Tibial artery (tissue), 4 donors: ENCODE measurements at places on chromosomes 12 and 14.

- DNase-seq: no peak
Observed at GRCh38 chr14:36866867-36867266, 205.2 kb downstream of the PAX9 start.

DNA sequence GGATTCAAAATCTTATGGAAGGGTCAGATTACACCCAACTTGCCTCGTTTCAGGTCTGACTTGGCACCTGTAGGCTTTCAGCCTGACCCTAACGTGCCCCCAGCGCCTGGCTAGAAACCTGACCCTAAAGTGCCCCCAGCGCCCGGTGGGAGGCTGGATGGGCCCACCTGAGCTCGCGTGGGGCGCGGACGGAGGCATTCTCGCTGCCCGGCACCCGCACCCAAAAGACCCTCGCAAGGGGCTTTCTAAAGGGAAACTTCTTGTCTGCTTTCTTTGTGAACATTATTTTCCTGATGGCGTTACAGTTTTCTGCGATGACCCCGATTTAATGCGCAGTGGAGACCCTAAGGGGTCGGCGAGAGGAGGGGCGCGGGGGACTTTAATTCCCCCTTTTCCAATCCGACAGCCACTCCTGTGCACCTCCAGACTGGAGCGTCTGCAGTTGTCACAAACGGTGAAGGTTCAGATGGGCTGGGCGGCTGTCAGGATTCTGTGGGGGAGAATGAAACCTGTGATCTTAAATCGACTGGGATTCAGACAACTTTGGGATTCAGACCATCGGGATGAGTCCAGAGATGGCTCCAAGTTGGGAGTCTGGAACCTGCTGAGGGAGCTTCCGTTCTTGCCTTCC lies 751 bp upstream of the HRK start:
- no peak for DNase-seq

GRCh38 chr12:100553936-100554335 lies 19.5 kb upstream of the GAS2L3 start:
- no peak for DNase-seq

DNA sequence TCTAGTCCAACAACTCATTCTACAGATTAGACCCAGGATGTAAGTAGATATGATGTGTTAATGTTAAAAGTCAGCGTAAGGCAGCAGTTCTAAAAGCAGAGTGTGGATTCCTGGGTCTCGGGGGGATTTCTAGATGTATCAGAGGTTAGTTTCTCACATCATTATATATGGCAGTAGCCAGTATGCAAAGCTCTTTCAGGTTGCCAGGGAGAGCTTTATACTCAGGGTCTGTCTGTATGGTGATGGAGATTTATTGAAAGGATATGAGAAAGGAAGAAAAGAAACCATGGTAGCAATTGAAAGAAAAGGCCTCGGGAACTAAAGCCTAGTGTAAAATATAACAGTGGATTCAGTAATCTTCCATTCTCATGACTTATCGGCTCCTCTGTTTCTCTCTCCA lies 26.2 kb upstream of the PAWR start:
- no peak for DNase-seq

DNA sequence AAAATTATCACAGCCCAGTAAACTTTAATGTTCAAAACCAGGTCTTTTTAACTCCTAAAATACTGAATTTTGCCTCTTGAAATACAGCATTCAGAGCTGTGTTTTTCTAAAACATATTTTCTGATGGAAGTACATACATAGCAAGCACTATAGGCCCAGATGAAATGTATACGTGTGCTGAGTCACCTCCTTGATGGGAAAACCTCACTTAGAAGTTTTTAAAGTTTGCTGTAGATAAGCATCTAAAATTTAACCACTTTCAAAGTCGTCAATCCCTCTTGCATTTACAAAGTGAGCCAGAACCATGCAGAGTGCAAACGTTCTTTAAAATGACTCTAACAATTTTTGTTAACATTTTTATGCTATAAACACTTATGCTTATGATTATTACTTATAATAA lies 618.8 kb downstream of the RPS29 start:
- DNase-seq: no peak

GRCh38 chr14:103556946-103557758 lies 5.3 kb downstream of the BAG5 start:
- no peak for DNase-seq

DNA sequence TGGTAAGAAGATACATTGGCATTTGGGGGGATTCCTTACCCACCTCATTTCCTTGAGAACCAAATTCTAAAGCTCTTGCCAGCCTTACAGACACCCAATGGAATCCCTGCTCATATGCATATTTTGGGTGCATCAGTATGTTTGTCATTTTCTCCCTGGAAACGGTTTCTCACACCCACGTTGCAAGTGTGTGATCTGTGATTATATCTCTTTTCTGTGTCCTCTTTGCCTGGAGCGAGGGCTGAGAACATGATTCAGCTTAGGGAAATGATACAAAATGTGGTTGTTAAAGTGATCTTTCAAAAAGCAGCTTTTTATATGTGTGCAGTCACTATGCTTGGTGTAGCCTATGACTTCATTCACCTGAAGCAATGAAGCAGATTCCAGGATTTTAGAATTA lies 52.0 kb downstream of the KCNMB4 start:
- no peak for DNase-seq

DNA sequence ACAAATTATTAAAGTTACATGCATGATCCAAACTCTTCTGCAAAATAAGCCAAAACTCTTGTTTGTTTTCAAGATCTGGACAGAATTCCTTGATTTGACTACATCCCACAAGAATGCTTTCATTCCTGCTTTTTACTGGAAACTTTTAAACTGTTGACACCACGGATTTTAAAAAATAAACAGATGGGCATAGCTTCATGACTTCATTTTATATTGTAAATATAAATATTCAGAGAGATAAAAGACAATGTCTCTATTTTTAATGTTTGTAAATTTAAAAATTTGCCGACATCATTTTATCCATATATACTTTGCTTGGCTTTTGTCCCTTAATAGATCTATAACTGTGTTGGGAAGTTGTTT lies 134.3 kb upstream of the DCN start:
- no peak for DNase-seq

DNA sequence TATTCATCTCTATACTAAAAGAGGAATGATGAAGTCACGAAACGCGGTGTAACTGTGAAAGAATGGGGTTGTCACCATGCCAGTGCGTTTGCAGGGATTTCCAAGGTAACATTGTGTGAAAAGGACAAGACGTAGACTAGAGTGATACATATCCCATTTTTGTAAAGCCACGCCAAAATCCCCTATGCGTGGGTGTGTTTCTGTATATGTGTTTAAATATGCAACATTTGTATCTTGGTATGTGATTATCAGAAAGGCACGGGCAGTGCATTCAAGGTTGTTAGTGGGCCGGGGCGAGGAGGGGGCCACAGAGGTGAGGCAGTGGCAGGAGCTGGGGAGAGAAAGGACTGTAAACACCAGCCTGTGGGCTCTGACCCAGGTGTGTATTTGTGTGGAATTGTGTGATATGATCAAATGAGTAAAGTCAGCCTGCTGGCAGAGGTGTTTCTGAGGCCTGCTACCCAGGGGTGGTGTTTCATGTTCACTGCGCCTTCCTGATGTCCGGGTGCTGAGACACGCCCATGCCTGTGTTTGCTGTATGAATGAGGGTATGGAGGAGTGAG lies 137.8 kb downstream of the ADGRD1 start:
- no peak for DNase-seq
